EH (cell line): ENCODE measurements at places on chromosomes 7 and 10.

DNA sequence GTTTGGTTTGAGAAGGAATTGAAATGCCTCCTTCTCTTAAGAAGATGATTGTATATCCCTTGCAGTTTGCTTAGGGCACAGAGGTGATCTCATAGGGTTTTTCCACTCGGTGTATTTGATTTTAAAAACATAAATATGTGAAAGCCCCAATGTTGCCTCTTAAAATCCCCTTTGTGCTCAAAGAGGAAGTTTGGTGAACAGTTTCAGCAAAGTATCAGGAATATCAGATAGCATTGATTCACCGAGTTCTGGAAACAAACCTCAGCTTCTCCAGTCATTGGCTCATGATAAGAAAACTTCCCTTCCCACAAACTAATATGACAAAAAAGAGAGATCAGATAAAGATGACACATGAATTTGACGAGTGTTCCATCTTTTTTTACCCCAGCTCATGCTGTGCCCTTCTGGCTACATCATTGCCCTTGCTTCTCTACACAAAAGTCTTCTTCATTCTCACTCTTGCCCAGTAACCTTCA lies 20.1 kb upstream of the SMNDC1 start:
- DNase-seq, result no peak

DNA sequence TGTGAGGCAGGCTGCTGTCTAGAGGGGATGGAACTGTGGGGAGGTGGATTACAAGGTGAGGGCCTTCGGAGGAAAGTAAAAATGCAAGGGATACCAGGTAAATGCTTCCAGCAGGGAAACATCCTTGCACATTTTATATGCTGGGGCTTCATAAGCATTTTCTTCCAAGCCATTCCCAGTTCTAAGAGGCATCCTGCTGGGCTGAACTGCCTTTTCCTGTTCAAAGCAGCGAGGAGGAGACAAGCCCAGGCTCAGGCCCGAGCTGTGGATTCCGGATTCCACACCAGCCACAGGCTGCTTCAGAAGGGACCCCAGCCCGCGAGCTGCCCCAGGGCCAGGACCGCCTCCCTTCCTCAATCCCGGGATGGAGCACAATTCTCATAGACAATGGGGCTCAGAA lies 249.7 kb downstream of the TNS3 start:
- no peak for DNase-seq

DNA sequence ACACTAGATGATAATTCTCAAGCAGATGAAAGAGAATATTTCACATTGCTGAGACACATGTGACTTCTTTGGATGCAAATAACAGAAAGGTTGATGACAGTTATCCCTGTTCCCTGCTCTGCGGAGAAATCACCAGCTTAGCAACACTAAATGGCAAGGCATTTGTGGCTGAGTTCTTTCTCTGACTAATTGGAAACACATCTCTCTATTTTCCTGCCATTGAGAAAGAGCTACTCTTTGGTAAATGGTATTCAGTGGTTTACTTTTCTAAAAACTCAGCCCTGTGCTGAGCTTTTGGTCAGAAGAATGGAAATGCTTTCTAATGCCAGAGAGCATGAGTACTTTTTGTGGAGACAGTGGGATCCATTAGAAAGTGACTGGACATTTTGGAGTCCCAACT lies 771.4 kb downstream of the LRMDA start:
- peak; percentile 85 for DNase-seq

- no peak for DNase-seq
Measured at GRCh38 chr10:15242261-15242840, 73.9 kb upstream of the NMT2 start.

GRCh38 chr10:30349967-30350735 lies 1.1 kb upstream of the MTPAP start:
- no peak for DNase-seq

- DNase-seq, result peak; percentile 60
Measured at GRCh38 chr10:47340608-47341170, 7.5 kb upstream of the RBP3 start.

DNA sequence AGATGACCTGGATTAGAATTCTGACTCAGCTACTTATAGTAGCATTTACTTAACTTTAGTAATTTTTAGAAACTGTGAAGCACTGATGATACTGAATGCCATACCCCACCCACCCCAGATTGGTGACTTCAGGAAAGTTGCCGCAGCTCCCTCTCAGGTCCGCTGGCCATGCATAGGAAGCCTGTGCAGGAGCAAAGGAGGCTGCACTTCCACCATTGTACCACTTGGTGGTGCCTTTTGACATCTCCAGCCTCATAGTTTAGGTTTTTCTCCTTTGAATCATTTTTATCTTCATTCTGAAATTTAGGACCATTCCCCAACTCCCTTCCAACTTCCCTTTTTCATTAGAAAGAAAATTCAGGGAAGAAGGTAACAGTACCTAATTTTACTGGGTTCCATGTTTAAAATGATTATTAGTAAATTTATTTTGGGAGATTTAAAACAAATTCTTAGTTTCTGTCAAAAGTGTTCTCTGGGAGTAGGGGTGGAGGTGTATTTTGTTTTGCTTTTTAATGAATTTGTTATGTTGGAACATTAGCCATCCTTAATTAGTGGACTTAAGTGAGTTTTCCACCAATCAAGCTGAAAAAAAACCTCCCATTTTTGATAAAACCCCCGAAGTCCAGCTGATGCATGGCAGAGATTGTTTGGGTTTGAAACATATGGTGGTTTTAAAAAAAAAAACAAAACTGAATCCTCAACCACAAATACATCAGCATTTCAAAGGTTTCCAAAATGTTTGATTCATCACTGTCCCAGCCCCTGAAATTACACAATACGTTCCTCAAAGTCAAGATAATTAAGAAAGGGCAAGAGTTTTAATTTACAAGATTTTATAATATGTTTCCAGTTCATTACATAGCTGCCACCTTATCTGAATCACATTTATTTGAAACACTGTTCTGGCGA lies 109.6 kb downstream of the WNT2 start:
- DNase-seq, result peak; percentile 76

GRCh38 chr7:147483634-147484292 lies 1106.8 kb upstream of the C7orf33 start:
- peak; percentile 6 for DNase-seq

DNA sequence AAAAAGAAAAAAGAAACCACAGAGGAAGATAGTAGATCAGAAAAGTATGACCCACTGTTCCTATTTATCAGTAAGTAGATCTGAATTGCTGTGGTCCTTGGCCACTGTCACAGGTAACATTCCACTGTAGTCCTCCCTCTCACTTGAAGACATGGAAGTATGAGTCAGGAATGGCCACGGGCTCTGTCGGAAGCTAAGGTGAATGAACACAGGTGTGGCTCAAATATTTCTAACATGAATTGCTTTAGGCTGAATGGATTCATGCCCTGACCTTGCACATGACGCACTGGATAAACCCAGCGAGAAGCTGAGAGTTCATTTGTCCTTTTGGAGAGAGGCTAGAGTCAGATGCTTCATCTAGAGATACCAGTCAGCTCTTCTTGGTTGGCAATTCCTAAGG lies 224.5 kb upstream of the SP8 start:
- DNase-seq, result no peak

DNA sequence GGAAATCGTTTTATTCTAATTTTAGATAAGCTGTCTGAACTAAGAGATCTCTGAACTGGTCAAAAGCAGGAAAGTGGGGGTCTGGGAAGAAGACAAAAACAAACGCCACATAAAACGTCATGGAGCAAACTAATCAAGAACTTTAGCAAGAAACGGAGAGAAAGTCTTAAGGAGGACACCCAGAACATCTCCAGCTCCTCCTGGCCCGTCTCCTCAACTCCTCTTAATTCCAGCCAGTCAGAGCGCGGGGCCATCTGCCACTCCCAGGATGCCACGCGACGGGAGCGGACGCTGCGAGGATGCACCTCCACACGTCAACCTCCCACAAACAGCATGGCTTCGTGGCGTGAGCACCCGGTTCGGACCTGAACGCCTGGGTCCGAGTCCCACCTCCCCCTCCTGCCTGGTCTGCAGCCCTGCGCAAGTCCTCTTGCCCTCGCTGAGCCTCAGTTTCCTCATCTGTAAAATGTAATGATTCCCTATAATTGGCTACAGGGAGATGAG lies 598 bp downstream of the MMS19 start:
- peak; percentile 87 for DNase-seq

- no peak for DNase-seq
Measured at GRCh38 chr10:132192076-132192975, 5.6 kb downstream of the DPYSL4 start.

GRCh38 chr7:134992626-134993179 lies 6.4 kb downstream of the AGBL3 start:
- DNase-seq, result no peak

DNA sequence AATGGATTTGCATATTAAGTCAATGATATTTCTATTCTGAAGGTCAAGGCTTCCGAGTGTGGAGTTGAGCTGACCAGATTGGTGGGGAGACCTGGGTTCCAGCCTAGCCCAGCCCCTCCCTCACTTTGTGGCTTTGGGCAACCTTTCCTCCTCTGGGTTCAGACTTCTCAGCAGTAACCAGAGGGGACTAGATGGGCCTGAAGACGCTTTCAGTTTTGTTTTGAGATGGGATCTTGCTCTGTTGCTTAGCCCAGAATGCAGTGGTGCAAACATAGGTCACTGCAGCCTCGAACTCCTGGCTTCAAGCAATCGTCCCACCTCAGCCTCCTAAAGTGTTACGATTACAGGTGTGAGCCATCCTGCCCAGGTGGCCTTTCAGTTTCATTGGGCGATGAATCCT lies 68.1 kb upstream of the LEP start:
- no peak for DNase-seq

- DNase-seq, result no peak
Measured at GRCh38 chr10:26550774-26551526, 112.8 kb downstream of the APBB1IP start.

GRCh38 chr7:74443543-74444247 lies 10.0 kb upstream of the GTF2IRD1 start:
- no peak for DNase-seq

DNA sequence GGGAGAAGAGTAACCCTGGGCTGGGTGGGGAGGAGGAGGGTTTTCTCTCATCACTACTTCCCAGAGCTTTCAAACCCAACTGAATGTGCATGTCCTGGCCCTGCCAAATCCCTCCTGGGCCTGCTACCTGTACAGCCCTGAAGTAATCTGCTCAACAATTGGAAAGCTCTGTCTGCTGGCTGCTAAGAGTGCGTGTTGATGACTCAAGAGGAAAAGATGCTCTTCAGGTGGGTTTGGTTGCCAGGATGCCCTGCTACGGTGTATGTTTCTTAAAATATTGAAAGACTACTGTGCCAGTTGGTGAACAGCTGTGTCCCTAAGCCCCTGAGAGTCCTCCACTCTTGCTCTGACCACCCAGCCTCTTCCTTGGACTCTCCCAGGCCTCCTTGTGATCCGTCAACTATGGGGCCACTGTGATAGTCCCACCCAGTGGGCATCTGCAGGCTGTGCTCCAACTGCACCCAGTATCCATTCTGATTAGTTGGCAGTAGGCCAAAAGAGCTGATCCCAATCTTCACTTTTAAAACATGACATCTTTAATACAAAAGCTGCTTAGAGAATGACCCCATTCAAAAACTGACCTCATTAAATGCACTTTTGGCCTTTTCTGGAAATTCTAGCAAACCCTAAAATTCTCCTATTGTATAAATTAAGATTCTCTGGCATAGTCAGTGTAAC lies 85.6 kb downstream of the AOAH start:
- no peak for DNase-seq

- DNase-seq, result no peak
Measured at GRCh38 chr7:11655163-11655562, 176.8 kb downstream of the THSD7A start.

- no peak for DNase-seq
Measured at GRCh38 chr7:132732321-132732865, 156.1 kb upstream of the PLXNA4 start.

GRCh38 chr10:59870152-59870551 lies 36.2 kb downstream of the CCDC6 start:
- no peak for DNase-seq

DNA sequence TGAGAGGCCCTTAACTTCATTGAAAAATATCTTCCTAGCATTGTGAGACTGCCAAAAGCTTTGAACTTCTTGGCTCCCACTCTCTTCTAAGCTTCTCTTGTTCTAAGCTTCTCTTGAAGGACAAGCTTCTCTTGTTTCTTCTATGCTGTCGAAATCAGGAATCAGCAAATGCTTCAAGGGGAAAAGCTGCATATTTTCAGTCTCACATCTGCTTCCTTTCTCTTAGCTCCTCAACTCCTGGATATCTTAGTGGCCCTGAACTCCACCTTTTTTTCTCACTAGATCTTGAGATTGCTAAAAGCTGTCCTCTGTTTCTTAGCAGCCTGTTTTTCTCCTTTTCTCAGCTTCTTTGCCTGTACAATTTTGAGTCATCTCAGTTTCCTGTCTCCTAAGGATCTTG lies 73.0 kb downstream of the NEUROD6 start:
- no peak for DNase-seq
